Mucosa of descending colon (tissue), 3 donors: ENCODE measurements at places on chromosomes 7 and 10.
A peak's percentile ranks its signal among the peaks of the same experiment; 100 is the strongest.

DNA sequence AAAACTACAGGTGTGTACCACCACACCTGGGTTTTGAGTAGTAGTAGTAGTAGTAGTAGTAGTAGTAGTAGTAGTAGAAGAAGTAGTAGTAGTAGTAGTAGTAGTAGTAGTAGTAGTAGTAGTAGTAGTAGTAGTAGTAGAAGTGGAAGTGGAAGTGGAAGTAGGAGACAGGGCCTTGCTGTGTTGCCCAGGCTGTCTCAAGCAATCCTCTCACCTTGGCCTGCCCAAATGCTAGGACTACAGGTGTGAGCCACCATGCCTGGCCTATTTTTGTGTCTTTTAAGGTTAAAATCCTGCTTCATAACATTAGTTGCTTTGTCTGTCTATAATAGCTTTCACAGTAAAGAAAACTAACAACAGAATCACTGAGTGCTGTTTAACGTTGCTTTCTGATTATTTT is 111.7 kb downstream of the PODXL start:
- DNase-seq = no peak

- DNase-seq = no peak
Observed at GRCh38 chr7:18940593-18941134, 176.8 kb downstream of the TWIST1 start.

GRCh38 chr10:1206101-1206500 is 149.9 kb downstream of the WDR37 start:
- DNase-seq = no peak

- DNase-seq = no peak
Observed at GRCh38 chr10:61847640-61848039, 53.9 kb upstream of the ARID5B start.

DNA sequence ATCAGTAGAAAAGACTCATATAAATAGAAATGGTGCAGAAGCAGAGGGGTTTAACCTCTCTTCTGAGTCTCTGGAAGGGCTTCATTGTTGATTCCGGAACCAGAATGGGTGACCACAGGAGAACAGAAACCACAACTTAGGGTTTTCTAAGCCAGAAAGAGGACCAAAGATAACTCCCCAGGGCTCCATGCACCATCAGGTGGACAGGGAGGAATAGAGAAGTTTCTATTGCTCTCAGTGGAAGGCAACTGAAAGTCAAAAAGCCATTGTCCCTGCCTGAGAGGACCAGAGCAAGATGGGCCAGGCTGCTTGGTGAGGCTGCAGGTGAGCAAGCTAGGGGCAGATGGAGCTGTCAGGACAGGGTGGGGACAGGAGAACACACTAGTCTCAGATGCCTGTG is 14.6 kb upstream of the NPS start:
- no peak for DNase-seq

DNA sequence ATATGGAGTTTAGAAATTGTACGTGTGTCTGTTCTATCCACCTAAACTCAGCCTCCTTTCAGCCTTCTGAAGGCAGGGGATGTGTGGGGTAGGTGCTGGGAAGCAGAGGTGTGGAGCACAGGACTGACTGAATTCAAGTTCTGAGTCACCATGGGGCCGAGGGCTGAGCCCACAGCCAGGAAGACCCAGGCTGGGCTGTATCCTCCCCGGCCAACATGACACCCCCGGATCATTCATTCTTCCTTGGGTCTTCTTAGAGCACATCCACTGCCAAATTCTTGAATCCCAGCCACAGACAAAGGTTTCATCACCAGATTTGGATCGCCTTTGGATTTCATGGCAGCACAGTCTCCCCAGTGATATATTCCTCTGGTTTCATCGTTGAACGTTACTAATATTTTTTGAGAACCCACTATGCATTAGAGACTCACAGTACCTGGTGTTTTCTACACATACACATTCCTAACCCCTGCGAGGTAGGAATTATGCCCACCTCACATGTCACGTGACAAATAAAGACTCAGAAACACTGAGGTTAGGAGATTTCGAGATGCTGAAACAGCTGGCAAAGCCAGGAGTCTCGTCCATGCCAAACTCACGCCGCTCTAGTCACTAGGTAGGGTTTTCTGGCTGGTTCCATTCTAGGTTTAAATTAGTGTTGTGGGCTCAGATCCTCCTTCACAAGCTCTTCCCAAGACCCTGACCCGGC is 26.9 kb downstream of the CCDC3 start:
- DNase-seq = no peak

GRCh38 chr10:22701132-22701826 is 13.1 kb downstream of the PIP4K2A start:
- DNase-seq = no peak

DNA sequence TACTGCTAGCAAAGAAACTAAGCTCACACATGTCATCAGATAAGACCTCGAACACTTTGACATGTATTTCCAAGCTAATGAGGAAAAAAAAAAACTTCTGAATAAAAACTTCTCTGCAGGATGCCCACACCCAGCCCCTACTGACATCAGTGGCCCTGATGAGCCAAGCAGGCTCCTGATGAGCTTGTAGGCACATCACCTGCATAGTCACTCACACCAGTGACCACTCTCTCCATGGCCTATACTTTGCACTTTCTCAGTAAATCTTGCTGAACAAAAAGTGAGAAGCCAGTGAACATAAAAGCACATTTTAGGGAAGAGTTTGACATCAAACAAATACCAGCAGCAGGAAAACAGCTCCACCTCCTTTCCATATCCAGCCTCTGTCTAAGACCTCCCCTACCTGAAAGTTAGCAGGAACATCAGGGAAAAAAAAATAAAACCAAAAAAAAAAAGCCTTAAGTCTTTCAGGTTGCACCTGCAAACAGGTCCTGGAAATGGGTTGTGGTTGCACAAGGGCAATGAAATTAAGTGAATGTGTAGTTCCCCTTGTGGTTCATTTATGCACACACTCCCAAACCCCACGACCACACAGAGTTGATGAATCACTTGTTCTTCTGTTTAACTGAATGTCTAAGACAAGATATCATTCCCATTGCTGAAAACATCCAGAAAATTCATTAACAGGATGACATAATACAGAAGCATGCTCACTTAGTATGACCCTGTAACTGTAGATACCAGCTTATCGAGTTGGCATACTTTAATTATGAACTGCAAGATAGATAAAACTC is 205.2 kb upstream of the PDE1C start:
- DNase-seq = no peak

DNA sequence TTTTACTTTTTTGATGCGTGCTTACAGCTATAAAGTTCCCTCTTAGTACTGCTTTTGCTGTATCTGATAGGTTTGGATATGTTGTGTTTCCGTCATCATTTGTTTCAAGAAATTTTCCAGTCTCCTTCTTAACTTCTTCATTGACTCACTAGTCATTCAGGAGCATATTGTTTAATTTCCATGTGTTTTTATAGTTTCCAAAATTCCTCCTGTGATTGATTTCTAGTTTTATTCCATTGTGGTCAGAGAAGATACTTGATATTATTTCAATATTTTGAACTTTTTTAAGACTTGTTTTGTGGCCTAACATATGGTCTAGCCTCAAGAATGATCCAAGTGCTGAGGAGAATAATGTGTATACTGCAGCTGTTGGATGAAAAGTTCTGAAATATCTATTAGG is 75.5 kb upstream of the CREB5 start:
- no peak for DNase-seq

GRCh38 chr7:20554072-20554471 is 61.4 kb upstream of the ABCB5 start:
- no peak for DNase-seq

DNA sequence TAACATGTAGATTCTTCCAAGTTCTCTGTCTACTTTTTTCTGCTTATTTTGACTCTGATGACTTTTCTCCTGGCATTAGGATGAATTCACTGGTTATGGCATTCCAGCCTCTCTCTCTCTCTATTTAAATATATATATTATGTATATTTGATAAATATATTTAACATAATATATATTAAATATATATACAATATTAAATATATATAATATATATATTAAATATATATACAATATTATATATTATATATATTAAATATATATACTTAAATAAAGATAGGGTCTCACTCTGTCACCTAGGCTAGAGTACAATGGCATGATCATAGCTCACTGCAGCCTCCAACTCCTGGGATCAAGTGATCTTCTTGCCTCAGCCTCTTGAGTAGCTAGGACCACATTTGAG is 60.7 kb downstream of the ZNF783 start:
- DNase-seq = no peak

GRCh38 chr7:16084370-16084769 is 337.0 kb downstream of the CRPPA start:
- DNase-seq = peak; percentile 30

GRCh38 chr7:69756235-69756634 is 158.0 kb downstream of the AUTS2 start:
- no peak for DNase-seq

GRCh38 chr10:81444242-81444929 is 430.6 kb upstream of the NRG3 start:
- DNase-seq = no peak

GRCh38 chr10:43262902-43263466 is 3.9 kb downstream of the RASGEF1A start:
- DNase-seq = no peak

GRCh38 chr7:105782391-105783042 is 93.9 kb downstream of the ATXN7L1 start:
- DNase-seq = no peak

DNA sequence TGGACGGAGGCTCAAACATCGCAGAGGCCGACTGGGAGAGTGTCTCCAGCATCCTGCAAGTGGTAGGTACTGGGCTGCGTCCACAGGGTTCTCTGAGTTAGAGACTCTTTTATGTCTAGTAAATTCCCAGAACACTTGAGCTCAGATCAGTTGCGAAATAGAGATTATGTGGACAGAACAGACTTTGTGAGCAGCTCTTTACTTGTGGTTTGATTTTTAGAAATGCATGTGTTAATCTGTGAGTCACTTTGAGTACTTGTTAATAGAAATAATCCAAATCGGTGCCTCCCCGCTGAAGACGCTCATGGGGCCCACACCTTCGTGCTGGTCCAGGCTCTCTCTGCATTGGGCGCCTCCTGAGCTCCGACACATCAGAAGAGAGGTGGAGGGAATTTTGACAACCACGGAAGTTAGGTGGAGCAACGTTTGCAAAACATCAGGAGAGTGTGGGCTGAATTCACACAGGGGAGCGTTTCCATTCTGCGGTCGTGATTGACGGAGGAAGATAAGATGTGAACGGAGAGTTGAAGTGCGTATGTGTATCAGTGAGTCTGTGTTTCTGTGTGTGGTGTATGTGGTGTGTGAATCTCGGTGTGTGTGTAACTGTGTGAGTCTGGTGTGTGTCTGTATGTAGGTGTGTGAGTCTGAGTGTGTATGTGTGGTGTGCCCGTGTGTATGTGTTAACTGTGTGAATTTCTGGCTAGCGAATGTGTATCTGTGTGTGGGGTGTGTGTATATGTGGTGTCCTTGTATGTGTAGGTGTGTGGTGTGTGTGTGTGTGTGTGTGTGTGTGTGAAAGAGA is 32.1 kb downstream of the PFKP start:
- DNase-seq = no peak

DNA sequence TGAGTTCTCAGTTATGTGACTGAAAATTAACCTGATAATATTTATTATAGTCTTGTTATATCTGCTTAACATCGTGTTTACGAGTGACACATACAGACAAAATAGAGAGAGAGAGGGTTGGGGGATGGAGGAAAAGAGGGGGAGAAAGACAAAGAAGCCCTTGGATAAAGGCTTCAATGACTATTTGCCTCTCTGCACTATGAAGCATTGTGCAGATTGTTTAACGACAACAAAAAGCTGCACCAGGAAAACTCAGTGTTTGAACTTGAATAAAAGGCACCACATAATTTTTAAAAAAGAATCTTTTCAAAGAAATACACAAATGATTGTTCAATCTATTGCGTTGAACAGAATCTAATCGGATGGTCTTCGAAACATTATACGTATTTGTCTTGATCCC is 27.8 kb downstream of the MAGI2 start:
- DNase-seq = no peak

DNA sequence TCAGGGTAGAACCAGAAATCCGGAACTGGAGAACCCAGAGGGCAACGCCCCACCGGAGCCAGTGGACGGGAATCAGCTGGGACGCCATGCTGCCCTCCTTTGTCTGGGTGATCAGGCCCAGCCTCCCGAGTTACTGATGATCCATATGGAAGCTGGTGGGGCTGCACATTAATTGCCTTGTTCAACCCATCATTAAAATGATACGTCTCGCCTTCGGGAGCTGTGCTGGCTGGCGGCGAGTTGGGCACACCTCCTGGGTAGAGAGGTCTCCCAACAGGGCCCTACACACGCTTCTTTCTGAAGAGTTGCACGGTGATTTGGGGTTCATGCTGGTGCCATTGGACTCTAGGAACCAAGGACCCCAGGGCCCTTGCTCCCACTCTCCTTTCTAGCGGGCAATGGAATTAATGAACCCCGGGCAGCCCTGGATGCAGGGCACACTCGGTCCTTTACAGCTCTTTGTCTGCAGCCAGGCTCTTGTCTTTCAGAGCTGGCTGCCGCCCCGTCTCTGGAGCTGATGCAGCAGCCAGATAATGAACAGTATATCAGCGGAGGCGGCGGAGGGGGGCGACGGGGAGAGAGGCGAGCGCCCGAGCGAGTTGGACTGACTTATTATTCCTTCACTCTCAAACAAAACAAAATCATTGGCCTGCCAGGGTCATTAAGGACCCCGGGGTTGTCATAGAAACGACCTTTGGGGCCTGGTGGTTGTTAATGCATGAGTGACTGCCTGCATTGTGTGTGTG is 412.2 kb upstream of the ZMIZ1 start:
- DNase-seq = peak; percentile 15

DNA sequence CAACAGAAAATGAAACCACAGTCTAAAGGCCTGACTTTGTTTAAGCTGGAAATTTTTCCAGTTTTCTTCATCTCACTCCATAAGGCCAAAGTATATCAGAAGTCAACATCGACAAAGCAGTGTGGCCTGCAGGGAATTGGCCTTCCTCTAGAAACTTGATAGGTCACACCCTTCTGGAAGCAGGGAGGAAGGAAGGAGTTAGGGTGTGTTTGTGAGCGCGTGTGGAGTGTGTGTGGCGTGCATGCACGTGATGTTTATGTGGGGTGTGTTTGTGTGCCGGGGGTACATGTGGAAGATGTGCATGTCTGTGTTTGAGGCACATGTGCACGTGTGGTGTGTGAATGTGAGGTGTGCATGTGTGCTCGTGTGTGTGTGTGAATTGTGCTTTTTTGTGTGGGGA is 28.6 kb downstream of the ZC3HAV1 start:
- DNase-seq = no peak

DNA sequence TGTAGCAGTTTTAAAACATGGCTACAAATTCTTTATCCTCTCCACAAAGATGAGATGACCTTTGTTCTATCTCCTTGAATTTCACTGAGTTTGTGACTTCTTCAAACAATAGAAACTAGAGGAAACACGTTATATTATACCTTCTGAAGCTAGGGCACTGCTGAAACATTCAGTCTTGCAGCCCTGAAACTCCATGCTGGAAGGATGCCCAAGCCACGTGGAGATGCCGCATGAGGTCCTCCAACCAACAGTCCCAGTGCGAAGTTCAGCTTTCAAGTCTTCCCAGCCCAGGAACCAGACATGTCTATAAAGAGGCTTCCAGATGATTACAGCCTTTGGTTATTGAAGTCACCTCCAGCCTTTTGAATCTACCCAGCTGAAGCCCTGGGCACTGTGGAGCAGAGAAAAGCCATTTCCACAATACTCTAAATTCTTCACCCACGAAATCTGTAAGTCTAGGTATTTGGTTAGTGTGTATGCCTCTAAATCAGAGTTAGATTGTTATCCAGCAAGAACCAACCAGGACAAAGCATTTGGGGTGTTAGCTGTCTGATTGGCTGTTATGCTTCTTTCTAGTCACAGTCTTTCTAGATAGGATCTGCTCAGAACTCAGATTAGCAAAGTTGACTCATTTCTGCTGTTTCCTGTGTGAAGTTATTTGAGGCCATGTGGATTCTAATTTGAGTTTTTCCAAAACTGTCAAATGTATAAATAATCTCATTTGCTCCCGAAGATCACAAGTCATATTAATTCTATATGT is 186.5 kb upstream of the TMEM72 start:
- no peak for DNase-seq
